ENCODE measurements at places on chromosomes 6 and 20.

DNA sequence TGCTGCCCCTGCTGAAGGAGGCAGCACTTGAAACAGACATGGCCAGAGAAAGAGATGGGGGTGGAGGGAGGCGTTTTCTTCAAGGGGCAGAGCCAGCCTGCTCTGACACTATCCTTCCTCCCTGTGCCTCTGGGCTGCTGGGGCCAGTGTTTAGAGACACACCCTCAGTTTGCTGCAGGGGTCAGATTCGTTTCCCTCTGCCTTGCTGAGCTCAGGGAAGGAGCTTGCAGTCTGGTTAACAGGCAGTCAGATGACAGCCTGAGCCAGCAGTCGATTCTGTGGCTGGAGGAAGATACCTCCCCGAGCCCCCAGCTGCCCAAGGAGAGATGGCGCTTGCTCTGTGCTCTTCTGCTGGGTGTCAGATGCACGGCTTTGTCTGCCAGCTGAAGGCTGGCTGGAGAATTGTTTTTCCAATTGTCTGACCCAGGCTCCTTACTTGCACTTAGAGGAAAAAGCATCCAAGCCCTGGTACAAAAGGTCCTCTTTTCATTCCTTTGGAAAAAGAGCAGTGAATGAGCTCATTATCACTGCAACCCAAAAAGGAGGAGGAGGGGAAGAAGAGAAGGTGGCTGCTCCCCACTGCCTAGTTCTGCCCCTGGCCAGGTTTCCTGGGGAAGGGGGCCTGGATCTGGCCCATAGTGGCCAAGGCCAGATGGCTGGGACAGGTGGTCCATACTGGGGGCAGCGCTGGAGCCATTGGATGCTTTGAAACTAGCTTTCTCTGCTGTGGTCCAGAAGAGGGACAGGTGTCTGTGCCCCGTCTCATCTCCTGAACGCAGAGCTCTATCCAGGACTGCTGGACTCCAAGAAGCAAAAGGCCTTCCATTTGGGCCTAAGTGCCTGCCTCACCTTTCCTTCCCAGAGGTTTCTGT, 88.2 kb downstream of the TCP11 start:
- DNase-seq, result no peak

DNA sequence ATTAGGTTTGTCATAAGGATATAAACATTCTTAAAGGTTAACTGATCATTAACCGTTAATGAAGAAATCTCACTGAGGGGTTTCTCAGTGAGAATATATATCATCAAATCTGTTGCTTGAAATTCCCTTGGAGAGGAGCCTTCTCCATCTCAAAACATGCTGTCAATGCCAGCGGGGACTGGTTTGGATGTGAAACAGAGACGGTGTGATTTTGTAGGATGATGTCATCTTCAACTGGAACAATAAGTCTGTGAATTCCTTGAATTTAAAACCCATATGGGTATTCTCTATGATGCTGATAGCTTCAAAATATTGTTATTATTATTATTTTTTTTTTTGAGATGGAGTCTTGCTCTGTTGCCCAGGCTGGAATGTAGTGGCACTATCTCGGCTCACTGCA, 75.9 kb downstream of the GMPR start:
- DNase-seq, result no peak

DNA sequence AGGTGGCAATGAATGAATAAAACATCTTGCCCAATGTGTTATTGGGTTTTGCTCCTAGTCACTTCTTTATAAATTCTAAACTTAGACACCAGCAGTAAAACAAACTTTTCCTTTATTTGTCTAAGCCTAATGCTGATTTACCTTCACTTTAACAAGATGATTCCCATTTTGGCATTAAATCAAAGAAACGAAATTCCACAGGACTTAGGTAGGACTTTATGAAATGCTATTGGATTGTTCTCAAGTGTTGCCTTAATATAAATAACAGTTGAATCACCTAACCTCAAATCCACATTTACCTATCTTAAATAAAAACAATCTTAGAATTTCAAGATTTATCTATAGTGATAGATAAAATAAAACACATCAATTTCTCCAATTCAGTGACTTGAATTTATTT, 831.8 kb downstream of the EPHA7 start:
- no peak for DNase-seq

DNA sequence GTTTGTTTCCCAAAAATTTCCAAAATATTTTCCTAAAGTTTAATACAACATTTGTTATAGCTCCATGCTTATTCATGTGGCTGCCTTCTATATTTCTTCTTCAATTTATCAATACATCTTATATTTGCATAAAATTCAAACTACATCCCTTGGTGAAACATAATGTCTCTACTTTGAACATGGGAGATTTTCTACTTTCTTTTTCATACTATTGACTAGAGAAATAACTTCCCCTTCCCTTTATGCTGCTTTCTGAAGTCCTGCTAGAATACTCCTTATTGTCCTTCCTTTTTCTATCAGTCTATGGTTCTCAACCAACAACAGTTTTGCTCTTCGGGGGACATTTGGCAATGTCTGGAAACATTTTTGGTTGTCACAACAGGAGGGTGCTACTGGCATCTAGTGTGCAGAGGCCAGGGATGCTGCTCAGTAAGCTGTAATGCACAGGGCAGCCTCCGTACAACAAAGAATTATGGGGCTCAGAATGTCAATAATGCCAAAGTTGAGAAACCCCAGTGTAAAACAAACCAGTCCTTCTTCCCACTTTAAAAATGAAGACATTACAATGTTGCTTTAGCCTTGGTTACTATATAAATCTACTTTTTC, 29.9 kb downstream of the MKKS start:
- DNase-seq, result no peak

DNA sequence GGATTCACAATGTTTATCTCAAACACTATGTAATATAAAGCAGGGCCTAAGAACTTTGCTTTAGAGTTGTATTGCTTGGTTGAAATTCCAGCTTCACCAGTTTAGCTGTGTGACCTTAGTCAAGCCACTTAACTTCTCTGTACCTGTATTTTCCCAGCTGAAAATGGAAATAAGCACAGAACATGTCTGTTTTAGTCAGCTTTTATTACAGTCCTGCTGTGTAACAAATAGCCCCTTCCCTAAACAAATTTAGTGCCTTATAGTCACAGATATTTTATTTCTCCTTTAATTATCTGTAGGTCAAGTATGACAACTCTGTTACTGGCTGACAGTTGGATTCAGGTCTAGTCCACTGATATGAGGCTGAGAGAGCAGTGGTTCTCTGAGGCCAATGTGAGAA, 56.0 kb upstream of the JAG1 start:
- no peak for DNase-seq

DNA sequence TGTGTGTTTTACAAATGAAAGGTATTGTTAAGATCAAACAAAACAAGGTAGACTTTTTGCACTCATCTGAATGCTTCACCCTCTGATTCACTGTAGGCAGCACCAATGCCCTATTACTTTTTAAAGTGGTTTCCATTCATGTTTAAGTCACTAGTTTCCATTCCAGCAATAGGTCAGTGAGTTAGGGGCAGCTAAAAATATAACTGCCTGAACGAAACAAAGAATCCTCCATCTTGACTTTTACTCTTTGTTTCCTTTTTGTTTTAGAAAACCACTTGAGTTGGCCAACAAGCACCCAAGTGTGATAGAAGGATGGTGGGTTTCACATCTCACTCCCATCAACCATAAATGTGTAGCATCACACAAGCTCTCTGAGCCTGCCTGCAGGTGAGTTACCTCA, 25.5 kb downstream of the CLIC5 start:
- no peak for DNase-seq

GRCh38 chr6:3872370-3872854, 23.2 kb downstream of the FAM50B start:
- DNase-seq, result no peak

DNA sequence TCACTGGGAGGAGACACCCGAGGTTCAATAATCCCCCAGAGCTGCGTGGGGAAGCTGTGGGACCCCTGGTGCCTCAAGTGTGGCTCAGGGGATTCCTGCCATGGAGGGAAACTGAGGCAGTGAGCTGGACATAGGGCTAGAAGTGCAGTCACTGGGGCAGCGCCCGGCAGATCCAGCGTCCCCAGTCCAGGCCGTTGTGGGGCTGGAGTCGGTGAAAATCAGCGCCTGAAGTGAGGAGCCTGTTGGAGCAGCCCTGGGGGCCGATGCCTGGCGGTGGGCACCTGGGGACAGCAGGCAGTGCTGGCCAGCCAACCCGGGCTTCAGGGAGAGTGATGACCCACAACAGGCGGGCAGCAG, 2.2 kb upstream of the COL9A3 start:
- DNase-seq, result no peak

DNA sequence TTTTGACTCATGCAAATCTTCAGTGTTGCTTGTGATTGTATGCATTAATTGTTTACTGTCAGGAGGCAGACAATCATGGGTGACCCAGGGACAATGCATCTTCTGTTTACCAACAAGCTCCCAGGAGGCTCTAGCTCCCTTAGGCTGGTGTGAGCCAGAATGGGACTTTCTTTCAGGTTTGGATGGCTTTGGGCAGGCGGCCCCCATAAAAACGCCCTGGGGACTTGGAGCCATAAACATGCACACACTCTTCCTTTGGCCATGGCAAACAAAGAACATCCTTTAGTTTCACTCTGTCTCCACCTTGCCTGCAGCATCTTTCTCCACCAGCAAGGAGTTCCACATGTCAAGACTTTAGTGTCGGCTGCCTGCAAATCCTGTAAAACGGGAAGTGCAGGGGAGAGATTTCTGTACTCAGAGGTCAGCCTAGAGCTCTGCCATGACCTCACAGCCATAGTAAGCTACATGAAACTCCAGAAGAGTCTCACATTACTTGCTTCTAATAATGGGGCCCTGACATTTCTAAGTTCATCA, 127.6 kb downstream of the MAP3K7 start:
- DNase-seq, result no peak

DNA sequence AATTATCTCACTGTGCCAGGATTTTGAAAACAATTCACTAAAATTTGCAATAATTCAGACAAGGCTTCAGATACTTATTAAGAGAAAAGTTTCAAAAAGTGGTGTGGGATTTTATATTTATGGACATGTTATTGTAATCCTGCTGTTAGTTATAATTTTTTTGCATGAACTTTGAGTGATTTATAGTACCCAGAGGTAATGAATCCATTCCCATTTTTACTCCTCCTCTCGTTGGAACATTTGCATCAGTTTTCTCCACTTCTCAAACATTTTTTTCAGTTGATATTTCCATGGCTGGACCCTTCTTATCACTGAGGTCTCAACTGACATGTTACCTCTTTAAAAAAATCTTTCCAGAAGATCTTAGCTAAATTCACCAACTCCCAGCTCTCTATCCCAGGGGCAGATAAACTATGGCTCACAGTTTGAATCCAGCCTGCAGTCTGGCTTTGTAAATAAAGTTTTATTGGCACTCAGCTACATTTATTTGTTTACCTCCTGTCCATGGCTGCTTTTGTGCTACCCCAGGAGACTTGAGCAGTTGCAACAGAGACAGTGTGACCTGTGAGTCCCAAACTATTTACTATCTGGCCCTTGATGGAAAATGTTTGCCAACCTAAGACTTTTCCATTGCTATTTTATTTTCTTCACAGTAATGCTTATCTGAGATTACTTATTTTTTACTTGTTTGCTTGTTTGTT, 83.4 kb downstream of the TSHZ2 start:
- no peak for DNase-seq

GRCh38 chr6:35522660-35523658, 10.3 kb upstream of the TULP1 start:
- DNase-seq, result no peak

DNA sequence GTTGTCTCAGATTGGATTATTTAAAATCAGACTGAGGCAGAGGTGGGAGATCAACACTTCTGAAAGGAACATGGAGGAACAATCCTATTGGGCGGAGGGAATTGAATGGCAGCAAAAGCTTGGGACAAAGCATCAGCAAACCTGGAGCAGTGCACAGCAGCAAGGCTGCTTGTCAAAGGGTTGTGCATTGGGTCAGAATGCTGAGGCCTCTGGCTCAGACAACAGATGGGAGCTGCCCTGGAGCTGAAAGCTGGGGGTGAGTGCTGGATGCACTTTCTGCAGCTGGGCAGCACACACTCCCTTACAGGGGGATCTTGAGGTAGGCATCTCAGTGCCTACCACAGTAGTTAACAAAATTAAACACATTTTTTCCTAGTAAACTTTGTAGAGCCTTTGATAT, 634.4 kb upstream of the MMS22L start:
- no peak for DNase-seq

DNA sequence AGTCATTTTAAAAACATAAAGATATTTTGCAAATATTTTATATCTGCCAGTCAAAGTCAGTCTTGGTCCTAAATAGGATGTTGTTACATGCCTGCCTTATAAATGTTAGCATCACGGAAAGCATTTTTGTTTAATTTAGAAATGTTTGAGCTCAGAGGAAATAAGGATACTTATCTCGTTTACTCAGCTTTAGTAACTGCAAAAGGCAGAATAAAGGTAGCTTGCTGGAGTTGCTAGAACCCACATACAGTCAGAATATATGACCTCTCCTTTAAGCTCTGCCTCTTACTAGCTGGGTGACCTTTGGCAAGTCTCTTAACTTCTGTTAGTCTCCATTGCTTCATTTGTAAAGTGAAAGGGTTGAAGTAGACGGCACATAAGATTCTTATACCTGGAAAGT, 867.3 kb downstream of the KIF16B start:
- DNase-seq, result no peak

DNA sequence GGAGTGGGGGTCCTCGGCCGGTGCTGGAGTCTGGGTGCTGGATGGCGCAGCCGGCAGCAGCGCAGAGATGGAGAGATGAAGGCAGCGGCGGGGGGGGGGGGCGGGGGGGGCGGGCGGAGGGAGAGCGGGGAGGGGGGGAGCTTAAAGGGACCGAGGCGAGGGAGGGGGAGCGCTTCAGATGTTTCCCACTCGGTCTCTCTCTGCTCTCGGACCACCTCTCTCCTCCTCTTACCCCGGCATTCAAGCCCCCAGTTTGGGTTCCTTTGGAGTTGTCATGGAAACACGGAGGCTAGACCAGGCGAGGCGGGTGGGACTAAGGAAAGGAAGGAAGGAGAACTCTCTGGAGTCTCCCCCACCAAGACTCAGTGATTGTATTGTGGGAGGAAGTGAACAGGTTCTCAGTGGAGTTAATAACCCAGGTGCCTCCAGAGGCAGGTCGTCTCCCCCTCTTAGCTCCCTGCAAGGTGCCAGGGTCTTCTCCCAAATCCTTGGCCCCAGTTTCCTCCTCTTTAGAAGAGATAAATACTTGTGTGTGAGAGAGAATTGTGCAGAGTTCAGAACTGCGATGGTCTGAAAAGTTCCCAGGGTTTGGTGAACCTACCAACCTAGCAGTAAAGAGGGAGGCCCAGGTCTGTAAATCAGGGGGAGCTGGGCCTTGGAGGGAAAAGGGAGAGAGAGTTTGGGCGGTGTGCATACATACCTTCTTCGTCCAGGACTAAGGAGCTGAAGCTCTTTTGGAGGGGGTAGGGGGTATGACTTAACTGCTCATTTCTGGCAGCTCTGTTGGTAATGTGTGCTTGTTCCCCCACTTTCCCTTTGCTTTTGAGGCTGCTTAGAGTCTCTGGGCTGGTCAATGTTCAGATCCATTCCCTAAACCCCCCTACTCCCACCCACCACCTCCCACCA, at the start of gene PRRT1:
Gene PRRT1 (minus strand): TSS at position 77 of the 906 bp plus-strand sequence. CDS start 112 bp downstream, outside the sequence.
- no peak for DNase-seq

DNA sequence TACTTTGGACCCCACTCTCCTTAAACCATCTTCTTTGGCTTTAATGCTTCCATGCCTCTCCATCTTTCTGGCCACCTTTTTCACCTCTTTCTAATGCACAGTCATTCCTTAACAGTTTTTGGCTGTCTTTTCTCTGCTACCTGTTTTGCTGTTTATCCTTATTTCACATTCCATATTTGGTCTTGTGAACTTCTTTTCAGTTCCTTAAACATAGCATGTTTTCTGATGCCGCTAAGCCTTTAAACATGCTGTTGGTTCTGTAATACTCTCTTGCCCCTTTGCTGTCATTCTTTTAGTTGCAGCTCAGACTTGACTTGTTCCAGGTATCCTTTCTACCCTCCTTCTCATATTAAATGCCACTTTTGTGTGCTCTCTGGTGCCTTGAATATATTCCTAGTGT, 35.8 kb downstream of the TOP1 start:
- DNase-seq, result no peak
